ENCODE measurements at places on chromosomes 2 and 18.

DNA sequence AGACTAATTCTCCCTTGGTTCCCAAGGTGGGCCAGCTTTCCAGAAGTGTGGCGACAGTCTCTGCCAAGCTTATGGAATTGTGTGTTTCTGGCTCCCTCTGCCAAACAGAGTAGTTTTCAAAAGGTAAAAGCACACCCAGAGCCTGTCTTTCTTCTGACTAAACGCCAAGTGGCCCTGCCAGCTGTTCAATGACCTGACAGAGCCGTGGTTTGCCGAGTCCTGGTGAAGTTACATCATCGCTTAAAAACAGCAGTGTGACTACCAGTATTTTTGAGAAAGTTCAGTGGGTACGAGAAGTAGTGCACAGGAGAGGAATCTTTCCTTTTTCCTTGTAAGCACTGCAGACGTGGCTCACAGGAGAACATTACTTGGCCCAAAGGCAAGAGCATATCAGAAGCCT is 1.9 kb downstream of the PER2 start:
- no peak for DNase-seq

- no peak for DNase-seq
Observed at GRCh38 chr2:145431181-145431951, 911.4 kb upstream of the ZEB2 start.

- no peak for DNase-seq
Observed at GRCh38 chr2:59713577-59713976, 839.9 kb downstream of the BCL11A start.

- peak; percentile 88 for DNase-seq
Observed at GRCh38 chr18:3450012-3450798, at the start of gene TGIF1. TGIF1 (plus strand) TSS chr18:3450172; CDS start chr18:3450490, 318 bp downstream.

GRCh38 chr2:217829420-217829819 is 173.4 kb downstream of the TNS1 start:
- no peak for DNase-seq

GRCh38 chr2:235045336-235045972 is 93.6 kb downstream of the SH3BP4 start:
- DNase-seq: no peak

DNA sequence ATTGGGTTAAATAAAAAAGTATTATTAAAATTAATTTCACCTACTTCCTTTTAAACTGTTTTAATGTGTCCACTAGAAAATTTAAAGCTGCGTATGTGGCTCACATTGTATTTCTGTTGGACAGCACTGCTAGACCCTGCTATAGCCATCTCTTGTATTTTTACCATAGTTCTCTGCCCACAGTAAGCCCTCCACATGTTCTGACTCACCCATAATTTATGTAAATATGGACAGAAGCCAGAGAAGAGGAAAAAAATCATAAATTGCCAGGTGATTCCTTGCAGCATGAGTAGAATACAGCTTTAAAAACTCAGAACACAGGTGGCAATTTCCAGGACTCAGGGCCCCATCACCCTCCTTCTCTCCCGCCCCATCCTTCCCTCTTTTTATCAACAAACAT is 142.4 kb upstream of the MEX3C start:
- DNase-seq: no peak
